NCI-H2227 treated with DMSO at 0.1 percent for 48 hours (cell line): ENCODE measurements at places on chromosomes 12 and 14.

DNA sequence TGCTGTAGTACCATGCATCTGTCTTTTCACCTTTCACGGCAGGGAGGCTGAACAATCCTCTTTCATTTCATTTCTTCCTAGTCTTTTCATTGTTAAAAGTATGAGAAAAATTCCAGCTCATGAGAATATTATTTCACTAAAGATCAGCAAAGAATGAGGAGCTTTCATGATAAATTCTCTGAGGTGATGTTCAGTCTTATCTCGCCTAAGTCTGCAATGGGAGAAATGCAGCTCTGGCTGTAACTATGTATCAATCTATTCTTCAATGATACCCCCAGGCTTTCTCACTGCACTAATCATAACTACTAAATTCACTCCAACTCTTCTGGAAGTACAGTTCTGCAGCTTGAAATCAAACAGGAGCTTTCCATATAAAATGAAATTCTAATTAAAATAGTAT lies 15.7 kb downstream of the FOXG1 start:
- DNase-seq = no peak

DNA sequence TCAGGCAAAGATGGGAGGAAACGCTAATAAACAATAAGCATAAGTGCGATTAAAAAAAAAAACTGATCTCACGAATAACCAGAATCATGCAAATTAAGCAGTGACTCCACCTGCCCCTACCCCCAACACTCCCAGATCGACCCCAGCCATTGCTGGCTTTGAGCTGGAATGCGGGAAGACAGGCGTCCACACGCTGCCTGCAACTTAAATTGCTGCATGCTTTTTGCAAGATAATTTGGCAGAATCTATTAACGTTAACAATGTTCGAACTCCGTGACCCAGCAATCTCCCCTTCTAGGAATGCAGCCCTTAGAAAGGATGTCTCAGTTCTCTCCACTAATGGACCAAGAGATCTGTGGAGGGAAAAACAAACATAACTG lies 935 bp upstream of the CKB start:
- DNase-seq = no peak

- no peak for DNase-seq
Observed at GRCh38 chr14:60925286-60925685, 55.6 kb downstream of the TRMT5 start.

GRCh38 chr14:61992926-61993325 lies 230.7 kb downstream of the SNAPC1 start:
- no peak for DNase-seq
